ENCODE measurements at places on chromosomes 3 and 15. TPM values are rescaled to one million over a fixed set of nuclear protein-coding genes. Genes with fewer than 3 reads are reported as not detected.

DNA sequence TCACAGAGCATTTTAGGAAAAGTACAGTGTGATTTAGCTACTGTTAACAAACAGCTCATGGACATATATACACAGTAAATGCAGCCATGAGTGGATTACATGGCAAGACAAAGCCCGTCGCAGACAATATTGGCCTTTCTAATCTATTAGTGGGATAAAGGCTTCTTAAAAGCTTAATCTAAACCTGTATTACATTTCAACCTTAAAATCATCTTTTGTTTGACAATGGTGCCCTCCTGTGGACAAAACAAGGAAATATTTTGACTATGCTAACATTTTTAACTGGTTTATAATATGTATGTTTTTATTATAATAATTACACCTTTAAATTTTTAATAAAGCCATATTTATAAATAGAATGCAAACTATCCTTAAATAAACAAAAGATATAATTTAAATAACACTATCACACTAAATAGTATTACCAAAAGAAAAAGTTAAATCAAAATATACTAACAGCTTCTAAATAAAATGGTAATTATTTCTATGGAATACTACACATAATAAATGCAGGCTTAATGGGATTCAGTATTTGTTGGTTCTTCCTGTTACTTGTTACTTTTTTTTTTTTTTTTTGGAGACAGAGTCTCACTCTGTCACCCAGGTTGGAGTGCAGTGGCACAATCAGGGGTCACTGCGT is 38.6 kb downstream of the TAFA4 start:
- peak; percentile 23 for DNase-seq

The NRROS gene
- 3.2 TPM for polyA plus RNA-seq

- no peak for DNase-seq
Observed at GRCh38 chr15:28006116-28006905, 92.8 kb downstream of the OCA2 start.

DNA sequence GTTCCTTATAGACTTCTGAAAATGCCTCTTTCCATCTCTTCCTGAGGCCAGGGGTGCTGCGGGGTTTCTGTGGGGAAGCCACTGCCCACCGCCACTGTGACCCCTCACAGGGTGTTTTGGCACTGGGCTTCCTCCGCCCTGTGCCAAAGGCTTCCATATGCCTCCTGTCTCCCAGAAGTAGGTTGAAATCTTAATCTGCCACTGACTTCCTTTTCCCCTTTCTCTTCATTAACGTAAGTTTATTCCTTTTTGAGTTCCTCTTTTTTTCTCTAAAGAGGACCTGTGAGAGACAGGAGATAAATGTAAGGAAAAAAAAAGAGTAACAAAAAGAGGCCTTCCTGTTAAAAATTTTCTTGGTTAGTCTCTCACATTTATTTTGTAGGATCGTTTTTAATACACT is 220.5 kb downstream of the CTNNB1 start:
- DNase-seq: no peak

DNA sequence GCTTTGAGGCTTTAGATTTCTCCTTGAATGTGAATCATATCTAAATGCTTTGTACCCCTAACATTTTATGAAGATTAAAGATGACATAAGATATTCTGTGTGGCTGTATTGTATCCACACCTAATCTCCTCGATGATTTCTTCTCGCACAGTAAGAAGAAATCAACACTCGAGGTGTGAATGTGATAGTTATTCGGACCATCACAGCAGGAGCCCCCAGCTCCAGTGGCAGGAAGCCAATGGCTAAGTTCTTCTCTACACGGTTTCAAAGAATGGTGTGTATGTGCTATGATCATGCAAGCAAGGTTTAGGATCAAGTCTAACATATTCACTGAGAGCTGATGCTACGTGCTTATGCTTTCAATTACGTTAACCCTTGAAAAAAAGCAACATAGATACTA is 271.0 kb downstream of the SUCLG2 start:
- DNase-seq: no peak
